CD4-positive, alpha-beta T cell treated with Interleukin-17A for 1 hour (primary cell): ENCODE measurements at places on chromosomes 6 and 20.
A peak's percentile ranks its signal among the peaks of the same experiment; 100 is the strongest.

DNA sequence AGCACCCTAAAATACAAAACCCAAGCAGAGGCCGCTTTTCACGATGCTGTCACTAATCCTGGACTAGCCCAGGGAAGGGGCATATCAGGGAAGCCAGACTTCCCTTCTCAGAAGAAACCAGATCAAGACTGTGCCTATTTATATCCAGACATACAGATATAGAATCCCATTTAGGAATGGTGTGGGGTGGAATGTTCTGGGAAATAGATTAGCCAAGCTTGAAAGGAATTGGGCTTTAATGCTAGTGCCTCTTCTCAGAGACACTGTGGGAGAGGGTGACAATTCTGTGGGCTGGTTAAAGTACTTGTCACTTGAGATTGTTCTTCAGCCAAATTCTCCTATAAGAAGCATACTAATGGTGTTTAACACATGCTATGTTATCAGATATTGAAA, 45.5 kb downstream of the SNAP25 start:
- DNase-seq = no peak

DNA sequence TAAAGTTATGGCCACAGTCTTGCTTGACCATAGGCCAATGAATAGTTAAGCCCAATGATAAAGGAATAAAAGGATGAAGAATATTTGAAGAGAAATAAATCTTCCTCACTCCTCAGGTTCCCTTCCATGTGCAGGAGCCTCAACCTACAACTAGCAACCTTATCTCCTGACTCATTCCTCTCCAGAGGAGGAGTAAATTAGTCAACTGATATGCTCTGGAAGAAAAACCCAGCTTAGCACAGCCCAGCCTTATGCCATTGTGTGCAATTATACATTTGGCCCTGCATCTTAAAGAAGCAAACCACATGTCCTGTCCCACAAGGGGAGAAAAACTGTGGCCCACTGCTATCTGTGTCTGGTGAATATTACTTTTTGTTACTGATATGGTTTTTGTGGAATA, 82.1 kb downstream of the PHIP start:
- no peak for DNase-seq

DNA sequence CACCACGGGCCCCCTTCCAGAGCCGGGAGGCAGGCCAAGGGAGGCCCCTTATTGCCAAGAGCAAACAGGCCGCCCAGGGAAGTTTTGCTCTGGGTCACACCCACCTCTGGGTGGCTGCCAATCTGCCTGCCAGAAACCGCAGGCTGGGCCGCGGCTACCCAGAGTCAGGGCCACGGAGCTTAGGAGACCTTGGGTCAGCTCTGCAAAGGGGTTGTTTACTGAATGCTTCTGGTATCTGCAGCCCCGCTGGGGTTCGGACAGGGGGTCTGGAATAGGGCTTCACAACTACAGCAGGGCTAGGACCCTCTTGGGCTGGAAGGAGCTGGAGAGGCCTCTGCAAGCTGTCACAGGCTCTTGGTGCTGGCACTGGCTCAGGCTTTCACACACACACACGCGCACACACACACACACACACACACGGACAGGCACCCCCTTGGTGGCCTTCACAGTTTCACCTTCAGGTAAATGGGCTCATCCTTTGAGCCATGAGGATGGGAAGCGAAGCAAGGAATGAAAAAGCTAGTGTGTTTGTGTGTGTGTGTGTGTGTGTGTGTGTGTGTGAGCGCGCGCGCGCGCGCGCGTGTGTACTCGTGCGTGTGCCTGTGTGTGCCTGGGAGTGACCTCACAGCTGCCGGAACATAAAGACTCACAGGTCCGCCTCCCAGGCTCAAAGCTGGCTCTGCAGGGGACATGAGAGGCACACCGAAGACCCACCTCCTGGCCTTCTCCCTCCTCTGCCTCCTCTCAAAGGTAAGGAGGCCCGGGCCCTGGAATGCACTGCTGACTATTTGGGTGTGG, at the start of gene CCN5:
Gene CCN5, plus strand, starts transcription at position 669 of the 798 bp plus-strand sequence. Its CDS starts 22 bp downstream, at position 691.
- DNase-seq = no peak

- peak; percentile 15 for DNase-seq
These were observed 12.1 kb upstream of the MLN start for GRCh38 chr6:33815854-33816253.

- no peak for DNase-seq
These were observed 305.5 kb downstream of the QKI start for GRCh38 chr6:163720005-163720404.

DNA sequence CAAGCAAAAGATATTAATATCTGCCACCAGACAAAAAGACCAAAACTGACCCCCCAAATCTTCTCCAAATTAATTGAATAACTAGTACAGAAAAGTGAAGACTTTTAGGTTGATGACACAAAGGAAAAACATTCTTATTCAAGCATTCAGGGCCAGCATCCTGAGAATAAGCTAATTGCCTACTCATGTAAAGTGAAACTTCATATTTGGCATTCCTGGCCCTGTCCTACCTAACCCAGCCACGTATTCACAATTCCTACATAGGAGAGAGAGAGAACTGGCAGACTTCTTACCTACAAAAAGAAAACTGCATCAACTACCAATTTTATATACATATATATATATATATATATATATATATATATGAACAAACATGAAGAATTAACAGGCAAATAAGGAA, 4.9 kb upstream of the ASCC3 start:
- DNase-seq = no peak

DNA sequence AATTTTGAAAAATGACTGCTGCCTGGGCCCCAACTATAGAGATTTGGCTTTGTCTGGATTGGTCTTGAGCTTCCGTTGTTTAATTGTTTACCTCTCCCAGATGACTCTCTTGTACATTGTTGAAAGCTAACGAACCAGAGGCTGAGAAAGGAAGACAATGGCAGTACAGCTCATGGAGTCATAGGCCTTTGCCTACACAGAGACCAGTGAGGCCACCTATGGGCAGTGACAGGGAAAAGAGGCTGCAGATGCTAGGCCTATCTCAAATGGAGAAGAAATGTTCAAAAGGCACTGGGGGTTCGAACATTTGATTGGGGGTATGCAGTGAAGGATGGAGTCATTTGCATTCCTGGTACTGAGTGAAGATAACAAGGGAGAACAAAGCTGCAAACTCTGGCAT, 29.1 kb downstream of the OPN5 start:
- no peak for DNase-seq

- DNase-seq = no peak
These were observed 91.2 kb downstream of the RALGAPA2 start for GRCh38 chr20:20621195-20621594.

GRCh38 chr20:34066476-34067090, 45.5 kb downstream of the EIF2S2 start:
- no peak for DNase-seq

- DNase-seq = no peak
These were observed 13.7 kb downstream of the RBCK1 start for GRCh38 chr20:421685-422250.

DNA sequence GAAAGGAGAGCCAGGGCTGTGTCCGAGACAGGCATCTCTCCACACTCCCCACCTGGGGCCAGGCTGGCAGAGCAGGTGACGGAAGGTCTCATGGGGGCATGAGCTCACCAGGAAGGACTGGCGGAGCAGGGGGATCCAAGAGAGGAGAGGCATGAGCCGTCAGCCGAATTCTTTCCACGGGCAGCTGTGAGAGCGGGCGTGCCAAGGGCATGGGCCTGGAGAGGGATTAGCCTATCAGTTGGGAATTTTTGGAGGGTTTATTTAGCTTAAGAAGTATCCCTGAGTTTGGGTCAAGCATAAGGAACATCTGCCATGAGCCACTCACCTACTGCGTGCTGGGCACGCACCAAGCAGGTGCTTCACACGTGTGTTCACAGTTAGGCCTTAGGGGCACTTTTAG, 60.2 kb upstream of the ZNFX1 start:
- no peak for DNase-seq

DNA sequence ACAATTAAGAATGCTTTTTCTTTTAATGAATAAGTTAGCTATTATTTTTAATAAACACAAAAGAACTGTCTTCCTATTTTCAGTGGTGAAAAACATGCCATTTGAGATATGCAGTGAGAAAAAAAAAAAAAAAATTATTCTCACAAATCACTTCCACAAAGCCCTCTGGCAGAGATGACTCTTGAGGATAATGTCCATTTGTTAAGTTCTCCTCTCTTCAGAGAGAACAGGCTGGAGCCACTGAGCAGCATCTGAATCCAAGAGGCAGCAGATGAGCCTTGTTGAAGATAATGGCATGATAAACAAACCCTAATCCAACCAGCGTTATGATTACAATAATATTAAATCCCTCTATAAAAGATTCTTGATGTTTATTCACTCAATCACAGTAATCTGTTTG, 105.0 kb downstream of the PTPRK start:
- no peak for DNase-seq

DNA sequence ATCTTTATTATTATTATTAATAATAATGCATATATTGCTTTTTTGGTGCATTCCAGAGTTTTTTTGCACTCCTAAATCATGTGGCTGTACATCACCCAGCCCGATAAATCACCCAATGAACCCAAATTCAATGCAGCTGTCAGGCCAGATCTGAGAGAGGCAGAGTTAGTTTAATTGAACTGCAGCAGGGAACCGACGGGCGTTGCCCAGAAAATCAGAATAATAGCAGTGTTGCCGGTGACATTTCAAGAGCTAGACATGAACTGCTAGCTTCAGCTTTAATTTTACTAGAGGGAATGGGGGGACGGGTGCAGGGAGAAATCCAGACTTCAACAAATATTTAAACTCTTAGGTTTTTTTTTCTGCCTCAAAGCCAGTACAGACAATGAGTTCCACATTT, 135.0 kb downstream of the CLIC5 start:
- DNase-seq = no peak

DNA sequence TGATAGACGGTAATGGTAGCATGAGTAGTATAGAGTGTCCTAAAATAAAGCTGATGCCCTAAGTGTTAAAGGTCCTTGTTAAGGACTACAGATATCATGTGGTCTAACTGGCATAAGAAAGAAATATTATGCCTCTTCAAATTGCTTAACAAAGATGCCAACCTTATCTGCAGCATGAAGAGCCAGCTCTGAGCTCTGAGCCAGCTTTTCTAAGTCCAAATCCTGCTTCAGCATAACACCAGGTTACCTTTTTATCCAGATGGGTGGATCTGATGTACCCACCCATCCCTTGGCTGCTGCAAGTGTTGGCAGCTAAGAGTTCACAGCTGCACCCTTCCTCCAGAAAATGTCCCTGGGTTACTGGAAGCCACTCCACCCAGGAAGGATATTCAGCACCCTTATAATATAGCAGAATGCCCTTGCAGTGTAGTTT, 83.8 kb downstream of the TENT5A start:
- no peak for DNase-seq

DNA sequence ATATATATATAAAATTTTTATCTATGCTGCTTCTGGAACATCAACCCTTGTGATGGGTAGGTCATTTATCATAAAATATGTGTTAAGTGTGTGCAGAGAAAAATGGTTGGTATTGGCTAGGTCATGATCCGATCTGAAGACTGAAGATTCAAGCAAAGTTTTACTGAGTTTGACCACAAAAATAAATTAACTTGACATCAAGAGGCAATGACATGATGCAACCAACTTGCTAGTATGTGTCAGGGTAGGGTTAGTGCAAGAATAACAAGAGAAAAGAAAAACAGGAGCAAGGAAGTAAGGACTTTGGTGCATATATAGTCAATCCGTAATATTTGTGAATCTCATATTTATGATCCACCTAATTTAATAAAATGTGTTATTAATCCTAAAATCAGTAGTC, 1202.0 kb upstream of the ADGRB3 start:
- DNase-seq = no peak

- no peak for DNase-seq
These were observed 22.0 kb downstream of the SOX4 start for GRCh38 chr6:21615504-21615903.
